ENCODE measurements at places on chromosomes 7 and 10.

DNA sequence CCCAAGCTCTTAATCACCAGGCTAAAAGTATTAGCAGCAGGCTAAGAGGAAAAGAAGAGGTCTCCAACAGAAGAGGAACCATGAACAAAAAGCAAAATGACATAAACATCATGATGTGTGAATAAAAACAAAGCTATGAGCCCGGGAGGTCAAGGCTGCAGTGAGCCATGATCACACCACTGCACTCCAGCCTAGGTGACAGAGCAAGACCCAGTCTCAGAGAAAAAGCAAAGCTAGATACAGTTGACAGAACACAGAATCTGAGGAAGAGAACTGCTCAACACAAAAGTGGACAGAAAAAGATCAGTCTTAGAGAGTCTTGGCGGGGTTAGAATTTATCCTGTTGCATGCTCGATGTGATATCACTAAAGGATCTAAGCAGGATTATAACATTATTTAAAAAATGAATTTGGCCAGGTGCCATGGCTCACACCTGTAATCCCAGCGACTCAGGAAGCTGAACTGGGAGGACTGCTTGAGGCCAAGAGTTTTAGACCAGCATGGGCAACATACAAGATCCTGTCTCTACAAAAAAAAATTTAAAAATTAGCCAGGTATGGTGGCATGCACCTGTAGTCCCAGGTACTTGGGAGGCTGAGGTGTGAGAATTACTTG lies 37.5 kb downstream of the NT5C2 start:
- DNase-seq: no peak

GRCh38 chr10:132711613-132712121 lies 74.3 kb downstream of the NKX6-2 start:
- DNase-seq: peak; percentile 69

DNA sequence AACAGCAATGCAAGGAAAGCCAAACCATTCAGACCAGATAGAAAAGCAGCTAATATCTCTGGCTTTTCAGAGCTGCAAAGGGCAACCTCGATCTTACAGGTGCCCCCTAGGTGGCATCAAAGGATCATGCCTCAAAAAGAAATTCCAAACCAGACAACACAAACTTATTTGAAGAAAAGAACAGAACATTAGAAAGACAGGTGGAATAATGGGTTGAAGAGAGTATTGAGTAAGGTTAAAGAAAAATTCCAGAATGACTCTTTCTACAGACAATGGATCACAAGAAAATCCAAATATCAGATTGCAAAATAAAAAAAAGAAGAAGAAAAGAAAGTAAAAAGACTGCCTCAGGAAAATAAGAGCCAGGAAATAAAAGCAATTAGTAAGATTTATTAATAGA lies 213.7 kb downstream of the ELMO1 start:
- no peak for DNase-seq

- no peak for DNase-seq
Observed at GRCh38 chr10:68212721-68213352, 19.1 kb downstream of the ATOH7 start.

DNA sequence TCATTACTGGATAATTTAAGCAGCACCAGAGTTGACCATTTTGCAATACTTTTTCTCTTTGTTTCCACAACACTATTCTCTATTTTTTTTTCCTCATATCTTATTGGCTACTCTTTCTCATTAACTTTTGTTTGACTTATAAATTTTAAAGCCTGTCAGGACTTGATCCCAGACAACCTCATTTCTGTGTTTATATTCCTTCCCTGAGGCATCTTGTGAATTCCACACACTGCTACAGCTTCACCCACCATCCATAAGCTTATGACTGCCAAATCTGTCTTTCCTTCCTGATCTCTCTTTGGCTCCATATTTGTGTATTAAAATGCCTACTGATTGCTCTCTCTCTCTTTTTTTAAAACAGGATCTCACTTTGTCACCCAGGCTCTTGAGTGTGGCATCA lies 124.6 kb upstream of the MBL2 start:
- no peak for DNase-seq

DNA sequence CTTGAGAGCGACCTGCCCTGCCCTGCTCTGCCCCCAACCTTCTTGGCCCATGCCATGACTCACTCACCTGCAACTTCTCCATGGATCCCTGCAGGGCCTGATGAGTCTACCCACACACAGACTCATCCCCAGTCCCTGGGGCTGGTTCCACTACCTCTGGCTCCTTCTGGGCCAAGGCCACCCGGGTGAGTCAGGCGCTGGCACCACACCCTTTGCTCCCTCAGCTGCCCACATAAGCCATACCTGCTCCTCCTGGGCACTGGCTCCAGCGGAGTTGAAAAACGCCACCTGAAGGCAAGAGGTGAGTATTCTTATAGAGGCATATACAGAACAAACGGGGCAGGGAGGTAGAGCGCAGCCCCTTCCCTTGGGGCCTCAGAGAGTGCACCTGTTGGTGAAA lies 16.2 kb upstream of the MTPAP start:
- DNase-seq: no peak

- no peak for DNase-seq
Observed at GRCh38 chr7:133748443-133749407, 378.4 kb upstream of the LRGUK start.

GRCh38 chr10:21145751-21146435 lies 248.8 kb upstream of the NEBL start:
- no peak for DNase-seq

- DNase-seq: no peak
Observed at GRCh38 chr7:43942250-43942649, 16.0 kb downstream of the UBE2D4 start.

DNA sequence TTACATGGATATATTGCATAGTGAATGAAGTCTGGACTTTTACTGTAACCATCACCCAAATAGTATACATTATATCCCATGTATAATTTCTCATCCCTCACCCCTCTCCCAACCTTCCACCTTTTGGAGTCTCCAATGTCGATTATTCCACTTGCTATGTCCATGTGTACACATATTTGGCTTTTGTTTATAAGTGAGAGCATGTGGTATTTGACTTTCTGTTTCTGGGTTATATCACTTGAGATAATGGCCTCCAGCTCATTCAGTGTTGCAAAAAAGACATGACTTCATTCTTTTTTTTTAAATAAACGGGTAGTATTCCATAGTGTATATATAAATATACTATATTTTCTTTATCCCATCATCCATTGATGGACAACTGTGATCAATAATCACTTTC lies 288.6 kb upstream of the BMPER start:
- no peak for DNase-seq

DNA sequence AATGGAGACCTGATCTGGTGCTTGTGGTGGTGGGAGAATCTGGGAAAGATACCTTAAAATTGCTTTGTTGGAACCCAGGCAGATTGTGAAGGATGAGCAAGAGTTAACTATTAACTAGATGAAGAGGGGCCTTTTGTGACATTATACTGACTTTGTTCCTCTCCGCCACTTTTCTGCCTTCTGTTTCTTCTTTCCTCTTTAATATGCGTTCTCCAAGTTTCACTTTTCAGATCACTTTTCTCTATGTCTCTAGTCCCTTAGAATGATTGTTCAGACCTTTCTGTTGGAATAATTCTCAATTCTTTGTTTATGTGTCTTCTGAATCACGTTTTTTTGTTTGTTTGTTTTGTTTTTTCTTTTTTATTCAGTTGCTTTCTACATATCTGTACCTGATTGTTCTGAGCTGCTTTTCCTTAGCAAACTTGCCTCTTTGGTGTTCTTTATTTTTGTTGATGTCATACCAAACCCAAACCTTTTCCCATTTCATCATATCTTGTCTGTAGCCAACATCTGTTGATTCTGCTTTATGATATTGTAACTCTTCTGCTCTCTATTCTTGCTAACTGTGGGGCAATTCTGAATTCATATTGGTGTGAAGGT lies 2.8 kb downstream of the BMPR1A start:
- DNase-seq: no peak

- DNase-seq: peak; percentile 72
Observed at GRCh38 chr7:50792342-50793119, 9.8 kb upstream of the GRB10 start.

DNA sequence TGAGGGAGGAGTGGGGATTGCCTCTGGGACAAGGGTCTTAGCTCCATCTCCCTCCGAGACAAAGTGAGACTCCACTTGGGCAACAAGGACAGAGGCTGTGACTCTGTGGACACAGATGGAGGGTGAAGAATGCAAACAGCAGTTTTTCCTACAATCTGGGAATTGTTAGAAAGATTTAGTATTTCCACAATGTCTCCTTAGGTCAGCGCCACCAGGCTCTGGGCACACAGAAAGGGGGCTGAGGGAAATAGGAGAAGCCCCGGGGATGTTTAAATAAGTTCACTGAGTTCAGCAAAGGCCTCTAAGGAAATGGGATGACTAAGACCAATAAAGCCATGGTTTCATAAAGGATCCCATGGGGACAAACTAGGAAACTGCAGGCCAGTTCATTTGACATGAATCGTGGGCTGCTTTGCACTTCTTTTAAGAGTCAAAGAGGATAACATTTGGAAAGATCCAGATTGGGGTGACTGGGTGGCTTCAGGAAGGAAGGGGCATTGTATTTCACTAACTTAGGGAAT lies 219.8 kb upstream of the GLI3 start:
- DNase-seq: no peak

- no peak for DNase-seq
Observed at GRCh38 chr10:34650156-34650555, 164.9 kb downstream of the PARD3 start.
